ENCODE measurements at places on chromosomes 11 and 22. TPM values are rescaled to one million over a fixed set of nuclear protein-coding genes. Genes with fewer than 3 reads are reported as not detected.

- DNase-seq = no peak
Observed at GRCh38 chr11:121340032-121340580, 47.5 kb downstream of the SC5D start.

The SMIM35 gene
- total RNA-seq = not detected

GRCh38 chr11:20840341-20840740 lies 171.0 kb downstream of the NELL1 start:
- no peak for DNase-seq

The OR5A1 gene
- total RNA-seq = not detected

GRCh38 chr11:84763931-84764330 lies 863.2 kb downstream of the DLG2 start:
- no peak for DNase-seq

The MAPK8IP2 gene
- 0.14 TPM for total RNA-seq

- DNase-seq = no peak
Observed at GRCh38 chr11:19429108-19429760, 188.5 kb upstream of the E2F8 start.

GRCh38 chr11:67055812-67056211 lies 835 bp upstream of the RHOD start:
- peak; percentile 9 for DNase-seq

- DNase-seq = no peak
Observed at GRCh38 chr11:2539371-2540222, 94.8 kb downstream of the KCNQ1 start.

The UPK3A gene
- total RNA-seq = not detected

GRCh38 chr11:71311928-71312510 lies 59.6 kb upstream of the SHANK2 start:
- no peak for DNase-seq

DNA sequence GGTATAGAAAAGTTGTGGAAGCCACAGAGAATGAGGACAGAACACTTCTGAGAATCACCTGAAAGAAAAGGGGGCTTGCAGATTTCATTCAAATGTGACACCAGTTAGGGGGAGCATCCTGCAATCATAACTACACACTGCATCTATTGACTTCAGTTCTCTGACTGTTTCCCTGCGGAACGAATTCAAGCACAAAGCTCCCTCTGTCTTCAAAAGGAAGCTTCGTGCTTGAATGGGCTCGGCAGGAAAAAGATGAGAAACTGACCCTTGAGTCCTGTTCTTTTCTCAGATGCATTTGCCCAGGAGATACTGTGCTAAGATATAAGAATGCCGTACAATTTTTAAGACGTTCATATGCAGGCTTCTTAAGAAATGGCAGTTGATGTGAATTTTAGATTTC lies 2000.4 kb upstream of the RAG2 start:
- no peak for DNase-seq

GRCh38 chr11:68939583-68940555 lies 36.2 kb downstream of the IGHMBP2 start:
- no peak for DNase-seq

DNA sequence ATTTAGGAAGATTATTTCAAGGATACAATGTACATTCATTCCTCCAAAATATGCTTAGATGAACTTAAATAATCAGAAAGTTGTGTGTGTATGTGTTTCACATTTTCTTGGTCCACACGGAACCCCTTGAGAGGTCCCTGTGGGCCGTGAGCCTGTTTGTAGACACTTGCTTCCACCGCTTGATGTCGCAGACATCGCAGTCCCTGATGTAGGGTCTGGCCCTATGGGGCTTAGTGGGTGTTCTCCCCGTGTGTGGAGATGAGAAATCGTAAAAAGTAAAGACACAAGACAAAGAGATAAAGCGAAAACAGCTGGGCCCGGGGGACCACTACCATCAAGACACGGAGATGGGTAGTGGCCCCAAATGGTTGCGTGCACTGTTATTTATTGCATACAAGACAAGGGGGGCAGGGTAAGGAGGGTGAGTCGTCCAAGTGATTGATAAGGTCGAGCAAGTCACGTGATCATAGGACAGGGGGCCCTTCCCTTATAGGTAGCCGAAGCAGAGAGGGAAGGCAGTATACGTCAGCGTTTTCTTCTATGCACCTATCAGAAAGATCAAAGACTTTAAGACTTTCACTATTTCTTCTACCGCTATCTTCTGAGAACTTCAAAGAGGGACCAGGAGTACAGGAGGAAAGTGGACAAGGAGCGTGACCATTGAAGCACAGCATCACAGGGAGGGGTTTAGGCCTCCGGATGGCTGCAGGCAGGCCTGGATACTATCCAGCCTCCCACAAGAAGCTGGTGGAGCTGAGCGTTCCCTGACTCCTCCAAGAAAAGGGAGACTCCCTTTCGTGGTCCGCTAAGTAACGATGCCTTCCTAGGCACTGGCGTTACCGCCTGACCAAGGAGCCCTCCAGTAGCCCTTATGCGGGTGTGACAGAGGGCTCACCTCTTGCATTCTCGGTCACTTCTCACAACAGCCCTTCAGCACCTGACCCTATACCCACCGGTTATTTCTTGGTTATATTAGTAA lies 1.2 kb upstream of the APOBEC3C start:
- DNase-seq = no peak

DNA sequence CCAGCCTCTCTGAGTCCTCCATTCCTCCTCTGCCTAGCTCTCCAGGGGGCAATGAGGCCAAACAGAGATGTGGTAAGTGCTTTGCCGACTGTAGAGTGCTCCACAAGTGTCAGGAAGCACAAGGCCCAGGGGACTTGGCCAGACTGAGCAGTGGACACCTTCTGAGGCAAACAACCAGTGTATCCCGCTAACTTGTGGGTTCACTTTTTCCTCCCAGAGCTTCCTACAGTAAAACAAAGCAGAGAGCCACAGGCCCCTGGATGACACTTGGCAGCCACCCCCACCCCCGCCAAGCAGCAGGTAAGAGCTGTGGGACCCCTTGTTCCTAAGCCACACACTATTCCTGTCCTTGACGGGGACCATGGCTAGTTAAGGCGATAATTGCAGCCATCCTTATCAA lies 160.9 kb downstream of the CACNA1I start:
- no peak for DNase-seq

DNA sequence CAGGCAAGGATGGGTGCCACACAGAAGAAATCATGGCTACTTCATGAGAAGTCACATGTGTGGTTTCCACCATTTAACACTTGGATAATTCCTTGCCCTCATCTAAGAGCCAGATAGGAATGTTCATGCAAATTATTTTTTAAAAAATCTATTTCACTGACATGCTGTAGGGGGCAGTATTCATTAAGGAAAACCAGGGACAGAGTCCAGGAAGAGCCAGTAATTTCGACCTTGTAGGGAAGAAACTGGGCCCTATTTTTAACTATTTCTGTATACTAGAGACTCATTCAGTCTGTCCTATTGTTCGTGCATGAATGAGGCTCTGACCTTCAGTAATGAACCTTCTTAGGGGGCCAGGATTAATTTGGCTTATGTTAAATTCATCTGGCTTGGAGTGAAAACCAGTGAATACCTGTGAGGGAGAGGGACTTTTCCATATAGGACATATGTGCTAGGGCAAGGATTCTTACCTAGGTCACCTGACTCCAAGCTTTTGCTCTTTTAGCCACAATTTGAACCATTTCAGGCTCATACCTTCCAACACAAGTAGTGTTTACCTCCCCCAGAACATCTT lies 192.7 kb downstream of the NAV2 start:
- peak; percentile 65 for DNase-seq

The CHRM1 gene
- total RNA-seq = not detected

The TYR gene
- not detected for total RNA-seq

DNA sequence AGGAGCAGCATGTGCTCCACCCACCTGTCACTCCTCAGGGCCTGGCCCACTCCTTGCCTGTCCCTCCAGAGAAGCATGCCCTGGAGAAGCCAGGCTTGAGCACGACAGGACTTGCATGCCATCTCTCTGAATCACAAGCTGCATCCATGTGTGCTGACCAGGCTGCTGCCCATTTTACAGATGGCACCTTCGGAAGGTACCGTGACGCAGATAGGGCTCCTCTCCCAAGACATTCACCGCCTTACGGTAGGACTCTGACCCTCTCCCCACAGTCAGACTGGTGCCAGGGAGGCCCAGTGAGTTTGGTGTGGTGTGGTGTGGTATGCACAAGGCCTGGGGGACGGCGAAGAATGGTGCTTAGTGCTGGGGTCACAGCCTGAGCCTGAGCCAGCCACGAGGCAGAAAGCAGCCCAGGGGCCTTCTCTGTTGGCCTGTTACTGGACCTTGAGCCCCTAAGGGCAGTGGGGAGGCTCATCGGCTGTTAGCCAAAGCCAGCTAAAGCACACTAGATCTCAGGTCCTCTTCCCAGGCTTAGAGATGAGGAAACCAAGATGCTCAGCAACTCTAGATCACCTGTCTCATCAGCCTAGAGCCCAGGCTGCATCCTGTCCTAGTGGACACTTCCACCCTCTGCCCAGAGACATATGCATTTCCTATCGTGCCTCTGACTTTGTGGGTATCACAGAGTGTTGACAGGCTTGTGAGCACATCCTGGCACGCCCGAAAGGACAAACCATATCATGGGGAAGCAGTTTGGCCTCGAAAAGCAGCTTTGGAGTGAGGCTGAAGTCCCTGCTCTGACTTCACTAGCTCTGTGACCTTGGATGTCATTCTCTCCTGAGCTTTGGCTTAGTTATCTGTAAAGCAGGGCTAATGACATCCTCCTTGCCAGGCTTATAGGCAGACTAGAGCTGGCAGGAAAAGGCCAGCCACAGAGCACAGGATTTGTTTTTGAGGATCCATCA lies 17.8 kb downstream of the CYB5R2 start:
- DNase-seq = no peak

The TCN1 gene
- not detected for total RNA-seq

The CEP126 gene
- 2.1 TPM for total RNA-seq

GRCh38 chr11:46296528-46297448 lies 19.3 kb downstream of the CREB3L1 start:
- DNase-seq = peak; percentile 81

The C11orf91 gene
- 0.39 TPM for total RNA-seq
